Stimulated activated CD4-positive, alpha-beta T cell treated with anti-CD3 and anti-CD28 coated beads, TNF-alpha, amount 100 ng/mL, for 48 hours (primary cell): ENCODE measurements at places on chromosomes 7 and 10.

GRCh38 chr10:26486304-26486703, 48.2 kb downstream of the APBB1IP start:
- DNase-seq: no peak

- DNase-seq: no peak
These were observed 209.8 kb downstream of the CCDC3 start for GRCh38 chr10:12791728-12792127.

- DNase-seq: no peak
These were observed 110.6 kb downstream of the ZMIZ1 start for GRCh38 chr10:79179164-79179956.

- DNase-seq: no peak
These were observed 86.1 kb downstream of the VOPP1 start for GRCh38 chr7:55486192-55486590.

- no peak for DNase-seq
These were observed 17.5 kb downstream of the RASGEF1A start for GRCh38 chr10:43249151-43249961.

- no peak for DNase-seq
These were observed 66.8 kb downstream of the MINDY4 start for GRCh38 chr7:30838008-30838407.

DNA sequence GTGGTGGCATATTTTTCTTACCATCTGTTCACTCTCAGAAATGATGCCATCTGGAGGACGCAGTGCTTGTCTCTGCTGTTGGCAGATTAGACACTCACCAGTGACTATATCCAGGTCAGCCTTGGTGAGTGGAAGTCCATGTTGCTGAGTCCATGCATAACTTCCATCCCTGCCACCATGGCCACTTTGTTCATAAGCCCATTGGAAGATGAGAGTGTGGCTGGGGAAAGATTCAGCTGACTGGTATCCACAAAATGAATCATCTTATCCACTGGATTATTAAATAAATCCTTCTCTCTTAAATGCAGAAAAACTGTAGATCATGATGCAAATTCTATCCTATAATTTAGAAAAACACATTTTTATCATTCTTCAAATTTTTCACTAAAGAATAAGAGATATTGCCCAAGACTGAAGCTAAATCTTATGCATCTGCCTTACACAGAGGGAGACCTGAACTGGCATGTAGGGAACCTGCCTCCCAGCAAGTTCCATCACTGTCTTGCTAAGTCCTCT, 726.9 kb downstream of the TNS3 start:
- DNase-seq: no peak

GRCh38 chr7:56449762-56450161, 333.5 kb upstream of the NUPR2 start:
- no peak for DNase-seq

GRCh38 chr7:44498230-44498954, 7.9 kb upstream of the NUDCD3 start:
- no peak for DNase-seq
